ENCODE measurements at places on chromosomes 3 and 15. TPM values are rescaled to one million over a fixed set of nuclear protein-coding genes. Genes with fewer than 3 reads are reported as not detected.
A peak's percentile ranks its signal among the peaks of the same experiment; 100 is the strongest.

DNA sequence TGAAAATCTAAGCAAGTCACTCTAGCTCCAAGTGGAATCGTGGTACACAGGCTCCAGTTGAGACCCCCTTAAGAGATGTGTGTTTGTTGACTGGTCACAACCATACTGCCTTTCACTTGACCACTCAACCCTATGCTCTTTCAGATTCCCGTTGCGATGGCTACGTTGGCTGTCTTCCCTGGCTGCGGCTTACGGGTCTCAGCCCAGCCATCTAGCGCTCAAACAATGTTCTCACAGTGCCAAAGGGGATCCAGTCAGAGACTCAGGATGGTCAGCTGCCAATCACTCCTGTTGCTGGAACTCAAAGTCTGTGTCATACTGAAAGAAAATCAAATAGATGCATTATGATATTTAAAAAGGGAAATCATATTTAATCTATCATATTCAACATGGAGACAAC, 237.6 kb downstream of the ITPR1 start:
- no peak for DNase-seq

GRCh38 chr15:84600331-84600686, 500 bp upstream of the ZSCAN2 start:
- DNase-seq = peak; percentile 43

GRCh38 chr3:14460342-14461005, 58.1 kb downstream of the SLC6A6 start:
- no peak for DNase-seq

GRCh38 chr3:149274220-149274619, 52.6 kb upstream of the CP start:
- no peak for DNase-seq

GRCh38 chr15:81268881-81269601, 54.9 kb downstream of the STARD5 start:
- DNase-seq = peak; percentile 36

DNA sequence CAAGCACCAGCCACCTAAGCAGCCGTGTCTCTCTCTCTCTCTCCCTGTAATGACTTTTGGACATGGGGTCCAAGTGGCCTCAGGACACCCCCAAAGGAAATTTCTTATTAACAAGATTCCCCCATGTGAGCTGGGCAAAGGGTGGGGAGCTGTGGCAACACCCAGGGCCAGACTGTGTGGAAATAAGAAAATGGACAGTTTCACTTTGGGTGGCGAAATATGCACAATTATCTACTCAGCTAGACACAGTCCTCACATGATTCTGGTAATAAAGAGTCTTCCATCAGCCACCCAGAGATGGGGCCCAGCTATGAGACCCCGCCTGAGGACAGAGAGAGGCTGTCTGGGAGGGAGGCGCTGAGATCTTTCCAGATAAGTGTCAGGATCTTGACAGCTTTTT, 96.8 kb upstream of the TPM1 start:
- DNase-seq = no peak

The GOLGA8A gene
- total RNA-seq = 257 TPM

The EEFSEC gene
- total RNA-seq = 19.2 TPM

GRCh38 chr15:68734881-68735280, 85.8 kb downstream of the ANP32A start:
- no peak for DNase-seq

The APOD gene
- not detected for total RNA-seq

DNA sequence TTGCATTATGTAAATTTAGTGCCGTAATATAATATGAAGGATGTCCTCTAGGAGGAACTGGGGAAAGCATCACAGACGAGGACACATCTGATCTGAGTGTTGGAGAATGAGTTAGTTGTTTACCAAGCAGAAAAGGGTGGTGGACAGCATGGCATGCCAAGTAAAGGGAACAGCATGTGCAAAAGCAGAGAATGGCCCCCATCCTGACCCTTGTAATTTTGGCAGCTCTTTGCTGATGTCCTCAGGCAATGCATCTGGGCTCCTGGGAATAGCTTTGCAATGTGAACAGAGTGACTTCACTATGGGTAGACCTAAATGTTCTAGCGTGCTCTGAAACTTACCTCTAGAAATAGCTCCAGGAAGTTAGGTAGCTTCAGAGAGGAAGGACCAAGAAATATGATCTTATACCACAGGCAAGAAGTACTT, 263.3 kb downstream of the LPP start:
- DNase-seq = no peak

GRCh38 chr15:45326741-45327140, 51.6 kb downstream of the GATM start:
- DNase-seq = no peak

GRCh38 chr15:68586274-68586961, 7.6 kb downstream of the CORO2B start:
- no peak for DNase-seq

The ECE2 gene
- total RNA-seq = not detected

The NR2E3 gene
- not detected for total RNA-seq

GRCh38 chr3:157104928-157105652, 54.9 kb downstream of the CCNL1 start:
- no peak for DNase-seq

The ULK3 gene
- total RNA-seq = 60.8 TPM

GRCh38 chr3:82088749-82089148, 327.3 kb upstream of the GBE1 start:
- no peak for DNase-seq

DNA sequence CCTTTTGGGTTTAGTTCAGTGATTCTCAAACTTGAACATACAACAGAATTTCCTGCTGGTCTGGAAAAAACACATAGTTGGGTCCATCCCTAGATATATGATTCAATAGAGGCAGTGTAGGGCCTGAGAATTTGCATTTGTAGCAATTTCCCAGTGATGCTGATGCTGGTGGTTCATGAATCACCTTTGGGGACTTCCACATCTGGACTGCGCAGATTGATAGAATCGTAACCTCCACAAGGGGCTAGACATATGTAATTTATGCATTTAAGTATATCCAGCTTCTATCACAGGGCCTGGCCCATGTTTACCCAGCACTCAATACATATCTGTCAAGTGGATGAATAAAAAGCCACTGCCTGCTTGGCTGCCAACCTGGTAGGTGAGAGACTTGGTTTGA, 33.8 kb upstream of the SUCLG2 start:
- no peak for DNase-seq

DNA sequence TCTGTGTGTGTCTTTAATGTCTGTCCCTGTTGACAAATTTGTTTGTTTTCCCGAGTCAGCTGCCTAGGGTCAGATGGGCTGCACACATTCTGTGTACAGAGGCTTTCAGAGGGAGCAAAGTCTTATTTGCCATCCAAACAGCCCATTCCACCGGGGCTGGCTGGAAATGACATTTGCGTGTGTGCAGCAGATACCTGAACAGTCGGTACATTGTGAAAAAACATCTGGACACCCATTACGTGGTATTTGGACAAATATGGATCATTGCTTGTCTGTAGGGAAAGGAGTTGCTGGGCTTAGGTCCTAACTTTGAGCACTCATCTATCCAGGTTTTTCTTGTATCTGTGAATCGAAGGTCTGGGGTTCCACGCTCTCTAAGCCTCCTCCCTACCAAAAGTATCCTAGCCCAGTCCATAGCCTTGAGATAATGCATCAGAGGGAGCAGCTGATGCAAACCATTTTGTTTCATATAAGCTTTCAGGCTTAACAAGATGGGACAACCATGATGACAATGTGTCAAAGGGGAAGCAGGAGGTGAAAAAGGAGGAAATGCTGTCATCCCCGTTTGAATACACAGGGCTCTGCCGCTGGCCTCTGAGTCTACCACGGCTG, 22.2 kb upstream of the CMTM8 start:
- DNase-seq = no peak

The SIDT1 gene
- total RNA-seq = 75.5 TPM

- no peak for DNase-seq
Observed at GRCh38 chr3:19065027-19065426, 83.3 kb upstream of the KCNH8 start.

The NRG4 gene
- 0.06 TPM for total RNA-seq

The SLC12A1 gene
- total RNA-seq = not detected

DNA sequence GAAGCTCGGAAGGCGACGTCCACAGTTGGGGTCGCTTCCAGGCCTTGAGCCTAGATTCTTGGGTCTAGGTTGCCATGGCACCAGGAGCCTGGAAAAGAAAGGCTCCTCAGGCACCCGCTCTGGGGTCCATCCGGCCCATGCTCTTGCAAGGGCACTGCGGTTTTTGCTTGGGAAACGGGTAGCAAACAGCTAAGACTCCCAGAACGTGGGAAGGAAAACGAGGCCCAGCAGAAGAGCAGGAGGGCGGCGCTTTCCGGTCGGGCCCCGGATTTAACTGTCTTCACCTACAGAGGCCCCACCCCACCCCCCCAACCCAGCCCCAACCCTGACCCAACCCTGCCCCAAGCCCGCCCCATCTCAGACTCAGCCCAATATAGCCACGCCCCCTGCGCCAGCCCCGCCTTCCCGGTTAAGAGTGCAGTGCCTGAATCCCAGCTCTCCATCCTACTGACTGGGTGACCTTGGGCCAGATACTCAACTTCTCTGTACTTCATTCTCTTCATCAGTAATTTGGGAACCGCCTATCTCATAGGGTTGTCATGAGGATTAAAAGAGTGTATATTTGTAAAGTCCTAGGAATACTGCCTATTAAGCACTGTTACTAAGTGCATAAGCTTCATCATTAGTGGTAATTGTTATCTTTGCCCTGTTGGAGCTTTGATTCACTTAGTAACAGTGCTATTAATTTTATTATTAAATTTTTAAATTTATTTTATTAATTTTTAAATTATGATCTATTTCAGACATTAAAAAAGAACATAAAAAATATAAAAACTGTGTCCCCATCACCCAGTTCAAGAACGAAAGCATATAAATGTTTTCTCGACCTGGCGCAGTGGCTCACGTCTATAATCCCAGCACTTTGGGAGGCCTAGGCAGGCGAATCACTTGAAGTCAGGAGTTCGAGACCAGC, 28.4 kb upstream of the SMAD6 start:
- no peak for DNase-seq

DNA sequence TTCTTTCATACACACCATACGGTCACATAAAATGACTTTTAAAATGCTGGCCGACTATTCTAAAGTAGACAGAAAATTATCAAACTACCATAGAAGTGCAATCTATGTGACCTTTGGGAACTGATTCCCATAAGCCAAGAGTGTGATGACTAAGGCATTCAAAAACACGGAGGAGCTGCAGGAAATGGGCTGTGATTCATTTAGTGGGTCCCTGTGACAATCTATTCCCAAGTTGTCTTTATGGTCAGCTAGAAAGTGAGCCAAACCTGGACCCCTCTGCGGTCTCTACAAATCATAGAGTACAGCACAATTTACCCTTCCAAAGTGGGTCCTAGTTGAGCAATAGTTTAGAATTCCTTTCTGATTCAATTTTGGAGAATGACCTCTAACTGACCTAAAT, 251.5 kb upstream of the CBLB start:
- DNase-seq = no peak

The SERPINI2 gene
- 0.41 TPM for total RNA-seq

DNA sequence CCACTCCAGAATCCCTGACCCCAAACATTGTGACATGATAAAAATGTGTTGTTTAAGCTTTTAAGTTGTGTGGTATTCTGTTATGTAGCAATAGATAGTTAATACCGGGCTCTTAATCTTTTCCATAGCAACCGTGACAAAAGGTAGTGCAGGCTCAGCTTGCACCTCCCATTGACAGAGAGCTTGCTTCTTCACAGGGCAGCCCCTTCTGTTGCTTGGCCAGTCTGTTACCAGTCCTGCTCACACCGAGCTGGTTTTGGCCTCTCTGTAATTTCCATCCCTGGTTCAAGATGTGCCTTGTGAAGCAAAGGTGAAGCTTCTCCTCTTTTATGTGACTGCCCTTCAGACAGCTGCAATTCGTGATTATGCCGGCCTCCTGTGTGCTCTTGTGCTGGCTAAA, 86.9 kb downstream of the CRYGS start:
- DNase-seq = no peak

DNA sequence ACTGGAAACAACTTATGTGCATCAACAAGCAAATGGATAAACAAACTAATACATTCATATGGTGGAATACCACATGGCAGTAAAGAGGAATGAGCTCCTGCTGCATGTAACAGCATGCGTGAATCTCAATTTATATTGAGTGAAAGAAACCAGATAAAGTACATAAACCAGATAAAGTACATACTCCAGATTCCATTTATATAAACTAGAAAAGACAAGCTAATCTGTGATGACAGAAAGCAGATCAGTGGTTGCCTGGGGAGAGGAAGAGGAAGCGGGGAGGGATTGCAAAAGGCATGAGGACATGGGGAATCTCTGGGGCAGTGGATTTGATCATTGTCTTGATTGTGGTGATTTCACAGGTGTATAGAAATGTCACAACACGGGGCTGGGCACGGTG, 34.2 kb downstream of the LIMD1 start:
- no peak for DNase-seq

GRCh38 chr3:28859897-28860296, 421.0 kb upstream of the RBMS3 start:
- DNase-seq = no peak

DNA sequence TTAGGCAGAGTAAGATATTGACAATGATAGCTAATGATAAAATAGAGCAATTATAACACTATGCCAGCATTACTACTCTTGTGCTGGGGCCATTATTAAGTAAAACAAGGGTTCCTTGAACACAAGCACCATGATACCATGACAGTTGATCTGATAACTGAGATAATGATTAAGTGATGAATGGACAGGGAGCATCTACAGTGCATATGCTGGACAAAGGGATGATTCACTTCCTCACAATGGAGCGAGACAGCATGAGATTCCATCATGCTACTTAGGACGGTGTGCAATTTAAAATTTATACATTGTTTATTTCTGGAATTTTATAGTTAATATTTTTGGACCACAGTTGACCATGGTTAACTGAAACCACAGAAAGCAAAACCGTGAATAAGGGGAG, 156.6 kb downstream of the FHIT start:
- DNase-seq = no peak

- DNase-seq = no peak
Observed at GRCh38 chr15:41125931-41126642, 10.0 kb upstream of the INO80 start.

DNA sequence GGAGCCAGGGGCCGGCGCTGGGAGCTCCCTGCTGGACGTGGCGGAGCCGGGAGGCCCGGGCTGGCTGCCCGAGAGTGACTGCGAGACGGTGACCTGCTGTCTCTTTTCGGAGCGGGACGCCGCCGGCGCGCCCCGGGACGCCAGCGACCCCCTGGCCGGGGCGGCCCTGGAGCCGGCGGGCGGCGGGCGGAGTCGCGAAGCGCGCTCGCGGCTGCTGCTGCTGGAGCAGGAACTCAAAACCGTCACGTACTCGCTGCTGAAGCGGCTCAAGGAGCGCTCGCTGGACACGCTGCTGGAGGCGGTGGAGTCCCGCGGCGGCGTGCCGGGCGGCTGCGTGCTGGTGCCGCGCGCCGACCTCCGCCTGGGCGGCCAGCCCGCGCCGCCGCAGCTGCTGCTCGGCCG, 1.5 kb downstream of the SMAD6 start:
- DNase-seq = peak; percentile 10
